Calu3 (cell line): ENCODE measurements at places on chromosomes 3 and 15. TPM values are rescaled to one million over a fixed set of nuclear protein-coding genes. Genes with fewer than 3 reads are reported as not detected.
A peak's percentile ranks its signal among the peaks of the same experiment; 100 is the strongest.

GRCh38 chr15:22958487-22959280 lies 21.5 kb downstream of the CYFIP1 start:
- H3K27ac ChIP-seq, result no peak overlapping the region
- no peaks in the 10 kb centered on the region for H3K36me3 ChIP-seq
- H3K4me1 ChIP-seq, result no peaks in the 10 kb centered on the region
- H3K27me3 ChIP-seq, result no peaks in the 10 kb centered on the region
- H3K4me3 ChIP-seq, result no peak overlapping the region

GRCh38 chr3:172647823-172648222 lies 63.0 kb downstream of the NCEH1 start:
- no peak overlapping the region for H3K4me3 ChIP-seq
- peaks cover 41% of the 10 kb centered on the region for H3K4me1 ChIP-seq
- DNase-seq, result peak; percentile 60
- H3K36me3 ChIP-seq, result peaks cover 22% of the 10 kb centered on the region
- H3K27ac ChIP-seq, result peak overlapping the region; percentile 52

DNA sequence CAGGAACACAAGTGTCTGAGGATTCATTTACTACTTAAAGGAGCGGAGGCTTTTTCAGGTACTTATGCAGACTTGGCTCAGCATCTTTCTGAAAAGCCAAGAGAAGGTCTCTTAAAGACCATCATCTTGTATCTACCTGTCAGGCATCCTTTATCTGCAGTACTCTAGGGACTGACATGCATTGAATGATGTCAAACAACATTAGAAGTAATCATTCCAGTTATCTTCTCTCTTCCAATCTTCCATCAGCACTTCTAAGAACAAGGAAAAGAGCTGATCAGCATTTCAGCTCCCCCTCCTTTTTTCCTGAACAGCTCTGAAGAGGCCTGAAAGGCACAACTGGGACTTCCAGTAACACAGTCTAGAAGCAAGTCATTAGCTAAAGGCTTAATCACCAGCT lies 214.8 kb downstream of the KCNH8 start:
- no peaks in the 10 kb centered on the region for H3K36me3 ChIP-seq
- H3K4me3 ChIP-seq, result no peak overlapping the region
- H3K4me1 ChIP-seq, result peaks cover 12% of the 10 kb centered on the region
- H3K27ac ChIP-seq, result no peak overlapping the region
- no peak for DNase-seq

- H3K4me3 ChIP-seq, result no peak overlapping the region
- H3K36me3 ChIP-seq, result no peaks in the 10 kb centered on the region
- no peaks in the 10 kb centered on the region for H3K27me3 ChIP-seq
- H3K27ac ChIP-seq, result no peak overlapping the region
- H3K4me1 ChIP-seq, result no peaks in the 10 kb centered on the region
Observed at GRCh38 chr3:161607056-161607455, 110.4 kb downstream of the OTOL1 start.

Gene C2CD4B
- total RNA-seq, result 18.8 and 29.9 TPM in 2 replicates

Gene ACKR2
- 0.45 and 1.5 TPM in 2 replicates for total RNA-seq

Gene CIB2
- total RNA-seq, result 15.1 and 15.7 TPM in 2 replicates
